Progenitor cell of endocrine pancreas (in vitro differentiated cells): ENCODE measurements at places on chromosomes 5 and 9. TPM values are rescaled to one million over a fixed set of nuclear protein-coding genes. Genes with fewer than 3 reads are reported as not detected.

Gene PDE6A
- 0.07 TPM in 1 of 2 replicates, not detected in the other for total RNA-seq

Gene WNK2
- total RNA-seq: 302 and 345 TPM in 2 replicates

Gene RPL7A
- 2,045 and 2,098 TPM in 2 replicates for total RNA-seq

Gene FAM200C
- total RNA-seq: 6.5 and 7.0 TPM in 2 replicates

Gene EFNA5
- total RNA-seq: 12.0 and 16.7 TPM in 2 replicates

Gene FOXD4L3
- total RNA-seq: 0.36 and 0.44 TPM in 2 replicates

Gene RNF180
- total RNA-seq: 10.9 and 11.2 TPM in 2 replicates

Gene ZNF658
- 4.8 and 5.8 TPM in 2 replicates for total RNA-seq
